ENCODE measurements at places on chromosomes 5 and 9.

DNA sequence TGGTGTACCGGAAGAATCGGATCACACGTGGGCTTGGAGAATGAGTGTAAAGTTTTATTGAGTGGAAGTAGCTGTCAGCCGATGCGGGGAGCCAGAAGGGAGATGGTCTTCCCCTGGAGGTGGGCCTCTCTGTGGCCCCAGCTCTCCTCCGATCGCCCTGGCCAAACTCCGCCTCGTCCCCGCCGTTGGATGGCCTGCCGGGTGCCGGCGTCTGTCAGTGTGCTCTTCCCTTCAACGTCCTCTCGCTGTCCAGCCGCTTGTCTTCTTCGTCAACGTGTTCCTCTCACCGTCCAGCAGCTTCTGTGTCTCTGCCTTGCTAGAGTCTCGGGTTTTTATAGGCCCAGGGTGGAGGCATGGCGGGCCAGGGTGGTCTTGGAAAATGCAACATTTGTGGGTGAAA lies 27.6 kb upstream of the TMEM215 start:
- no peak for DNase-seq

DNA sequence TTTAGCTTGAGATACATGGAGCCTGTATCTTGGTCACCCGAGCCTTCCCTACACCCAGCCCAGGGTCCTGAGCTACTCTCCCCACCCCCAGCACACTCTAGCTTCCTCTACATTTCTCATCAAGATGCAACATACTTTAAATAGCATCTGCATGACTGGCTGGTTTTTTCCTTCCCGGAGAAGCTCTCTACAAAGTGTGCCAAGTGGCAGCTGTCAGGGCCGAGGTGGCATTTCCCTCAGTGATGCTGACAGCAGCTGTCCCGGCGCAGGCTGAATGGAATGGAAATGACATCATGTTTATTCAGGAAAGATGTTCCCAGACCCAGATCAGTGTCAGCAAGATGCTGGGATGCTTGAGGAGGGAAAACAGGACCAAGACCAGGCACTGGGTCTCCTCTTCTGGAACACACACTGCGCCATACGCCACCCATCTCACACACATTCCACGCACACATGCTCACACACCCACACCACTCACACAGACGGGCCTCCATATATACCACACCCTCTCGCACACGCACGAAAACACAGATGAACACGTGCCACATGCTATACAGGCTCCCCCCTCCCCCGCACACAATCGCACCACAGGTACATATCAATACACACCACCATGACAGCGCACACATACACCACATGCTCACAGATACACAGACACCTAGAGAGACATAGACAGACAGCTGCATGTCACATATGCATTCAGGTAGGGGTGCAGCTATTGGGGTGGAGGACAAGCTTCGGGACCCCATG lies 67.8 kb downstream of the LHX2 start:
- DNase-seq = no peak

GRCh38 chr9:35864695-35865255 lies 5.4 kb downstream of the OR13J1 start:
- no peak for DNase-seq

GRCh38 chr9:109176386-109176785 lies 9.3 kb upstream of the FRRS1L start:
- no peak for DNase-seq

GRCh38 chr5:88298425-88298824 lies 29.8 kb upstream of the TMEM161B start:
- DNase-seq = no peak

- DNase-seq = no peak
Measured at GRCh38 chr9:21677387-21677786, 125.0 kb upstream of the MTAP start.

DNA sequence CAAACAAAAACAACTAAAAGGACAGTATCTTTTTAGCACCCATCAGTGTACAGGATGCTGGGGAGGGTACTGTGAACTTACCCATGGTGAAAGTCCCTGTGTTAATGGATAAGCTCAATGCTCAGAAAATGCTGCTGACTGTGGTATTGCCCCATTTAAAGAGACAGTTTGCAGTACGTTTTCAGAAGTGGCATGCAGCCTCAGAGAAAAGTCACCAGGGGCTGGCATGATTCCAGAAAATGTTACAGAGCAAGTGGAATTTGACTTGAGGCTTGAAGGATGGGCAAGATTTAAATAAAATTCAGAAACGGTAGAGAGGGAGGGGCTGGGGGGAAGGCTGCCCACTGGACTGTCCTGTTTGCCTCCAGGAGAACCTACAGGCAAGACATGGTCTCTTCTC lies 7.2 kb downstream of the S1PR3 start:
- DNase-seq = no peak

GRCh38 chr9:93292288-93292615 lies 108.3 kb downstream of the WNK2 start:
- DNase-seq = no peak

GRCh38 chr5:10726179-10726912 lies 34.7 kb downstream of the DAP start:
- no peak for DNase-seq

Data from activated T-helper 1 cell treated with anti-CD3 and anti-CD28 coated beads, Interleukin-2, amount 50 U/mL, for 16 hours (primary cell).